CD4-positive, CD25-positive, alpha-beta regulatory T cell (primary cell): ENCODE measurements at places on chromosomes 3 and 15. TPM values are rescaled to one million over a fixed set of nuclear protein-coding genes. Genes with fewer than 3 reads are reported as not detected.

DNA sequence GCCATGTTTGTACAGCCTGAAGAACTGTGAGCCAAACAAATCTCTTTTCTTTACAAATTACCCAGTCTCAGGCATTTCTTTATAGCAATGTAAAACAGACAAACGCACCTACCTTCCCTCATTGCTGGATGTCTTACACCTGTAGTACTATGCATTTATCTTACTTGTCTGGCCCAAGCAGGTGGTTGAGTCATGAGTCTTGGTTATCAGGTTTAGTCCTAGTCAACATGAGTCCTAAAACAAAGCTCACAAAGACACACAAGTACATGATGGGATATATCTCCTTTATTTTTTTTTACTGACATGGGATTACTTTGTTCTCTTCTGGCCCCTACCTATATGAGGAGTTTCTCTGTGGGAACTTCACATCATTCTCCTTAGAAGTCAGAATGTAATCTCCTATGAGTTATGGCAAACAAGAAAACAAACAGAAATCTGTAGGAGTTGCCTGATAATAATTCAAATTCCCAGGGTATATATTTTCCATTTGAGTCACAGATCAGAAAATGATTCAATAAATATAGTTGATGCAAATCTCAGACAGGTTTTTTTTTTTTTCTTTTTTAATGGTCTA lies 33.6 kb upstream of the PLSCR2 start:
- DNase-seq = no peak

LTF gene
- polyA plus RNA-seq = not detected

GRCh38 chr3:126399351-126399735 lies 4.6 kb downstream of the CFAP100 start:
- no peak for DNase-seq

- DNase-seq = no peak
Measured at GRCh38 chr3:112561484-112561733, 353 bp downstream of the ATG3 start.

PPM1L gene
- 0.28 TPM for polyA plus RNA-seq

DNA sequence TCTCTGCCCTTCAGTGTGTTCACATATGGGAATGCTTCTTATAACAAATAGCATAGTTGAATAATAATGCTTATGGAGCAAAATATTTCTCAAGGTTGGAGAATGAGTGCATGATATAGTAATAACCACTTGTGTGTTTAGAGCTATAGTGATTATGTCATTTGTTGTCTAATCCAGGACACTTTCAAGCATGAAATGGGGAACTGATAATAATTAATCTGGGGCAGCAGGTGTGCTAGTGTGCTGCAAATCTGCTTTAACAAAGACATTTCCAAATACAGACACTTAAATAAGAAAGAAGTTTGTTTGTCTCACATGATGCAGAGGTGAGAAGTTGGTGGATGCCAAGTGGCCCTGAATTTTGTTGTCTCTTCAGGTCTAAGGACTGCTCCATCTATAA lies 579.3 kb upstream of the GRM7 start:
- no peak for DNase-seq

CCDC50 gene
- polyA plus RNA-seq = 8.6 TPM

- no peak for DNase-seq
Measured at GRCh38 chr3:70570584-70570983, 258.1 kb upstream of the MDFIC2 start.
